ENCODE measurements at places on chromosomes 3 and 15.

GRCh38 chr3:71252466-71252865 is 331.1 kb downstream of the FOXP1 start:
- H3K36me3 ChIP-seq, result peaks cover 8% of the 10 kb centered on the region
- peaks cover 28% of the 10 kb centered on the region for H3K4me1 ChIP-seq
- no peak overlapping the region for H3K4me3 ChIP-seq
- DNase-seq, result no peak
- no peak overlapping the region for H3K27ac ChIP-seq

GRCh38 chr3:184154885-184155643 is at the start of gene DVL3:
TSS of gene DVL3 (plus strand) at chr3:184155377. CDS start at chr3:184155636, 259 bp downstream.
- DNase-seq, result peak; percentile 26
- H3K36me3 ChIP-seq, result no peaks in the 10 kb centered on the region
- H3K4me3 ChIP-seq, result peak within 1 kb of the TSS; percentile 90
- H3K27ac ChIP-seq, result no peak within 1 kb of the TSS

DNA sequence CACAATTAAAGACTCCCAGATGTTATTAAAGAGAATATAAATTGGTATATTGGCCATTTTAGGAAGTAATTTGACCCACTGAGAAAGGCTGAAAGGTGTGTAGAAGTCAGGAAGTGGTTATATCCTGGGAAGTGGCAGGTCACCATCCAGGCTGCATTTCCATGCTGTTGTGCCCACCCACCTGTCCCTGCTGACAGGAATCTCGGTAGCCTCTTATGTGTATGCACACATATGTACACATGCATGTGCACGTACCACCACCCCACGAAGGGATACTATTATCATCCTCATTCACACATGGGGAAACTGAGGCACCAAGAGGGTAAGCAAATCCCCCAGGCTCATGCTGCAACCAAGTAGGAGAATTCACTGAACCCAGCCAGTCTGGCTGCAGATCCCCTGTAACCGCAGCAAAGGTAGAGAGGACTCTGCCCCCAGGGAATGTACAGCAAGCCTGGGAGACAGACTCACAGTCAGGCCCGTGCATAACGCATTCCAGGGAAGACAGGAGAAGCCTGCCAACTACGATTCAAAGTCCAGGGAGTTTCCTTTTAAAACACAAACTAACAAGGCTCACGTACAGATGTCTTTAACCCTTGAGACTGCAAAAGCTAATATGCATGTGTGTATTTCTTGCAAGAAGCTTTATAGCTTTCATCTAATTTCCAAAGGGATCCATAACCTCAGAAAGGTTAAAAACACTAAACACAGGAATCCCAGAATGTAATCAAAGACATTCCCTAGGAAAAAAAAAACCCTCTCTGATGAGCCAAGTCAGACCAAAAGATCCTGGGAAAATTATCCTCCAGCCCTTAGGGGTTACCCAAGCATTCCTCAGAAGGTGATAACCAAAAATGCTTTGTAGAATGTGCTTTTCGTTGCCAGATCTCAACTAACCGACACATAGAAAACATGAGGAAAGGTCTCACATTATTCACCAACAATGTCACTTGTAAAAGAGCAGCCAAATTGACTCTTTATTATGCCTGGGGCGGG is 129.6 kb downstream of the ADAMTS17 start:
- no peaks in the 10 kb centered on the region for H3K27me3 ChIP-seq
- no peak overlapping the region for H3K4me3 ChIP-seq
- no peak for DNase-seq

DNA sequence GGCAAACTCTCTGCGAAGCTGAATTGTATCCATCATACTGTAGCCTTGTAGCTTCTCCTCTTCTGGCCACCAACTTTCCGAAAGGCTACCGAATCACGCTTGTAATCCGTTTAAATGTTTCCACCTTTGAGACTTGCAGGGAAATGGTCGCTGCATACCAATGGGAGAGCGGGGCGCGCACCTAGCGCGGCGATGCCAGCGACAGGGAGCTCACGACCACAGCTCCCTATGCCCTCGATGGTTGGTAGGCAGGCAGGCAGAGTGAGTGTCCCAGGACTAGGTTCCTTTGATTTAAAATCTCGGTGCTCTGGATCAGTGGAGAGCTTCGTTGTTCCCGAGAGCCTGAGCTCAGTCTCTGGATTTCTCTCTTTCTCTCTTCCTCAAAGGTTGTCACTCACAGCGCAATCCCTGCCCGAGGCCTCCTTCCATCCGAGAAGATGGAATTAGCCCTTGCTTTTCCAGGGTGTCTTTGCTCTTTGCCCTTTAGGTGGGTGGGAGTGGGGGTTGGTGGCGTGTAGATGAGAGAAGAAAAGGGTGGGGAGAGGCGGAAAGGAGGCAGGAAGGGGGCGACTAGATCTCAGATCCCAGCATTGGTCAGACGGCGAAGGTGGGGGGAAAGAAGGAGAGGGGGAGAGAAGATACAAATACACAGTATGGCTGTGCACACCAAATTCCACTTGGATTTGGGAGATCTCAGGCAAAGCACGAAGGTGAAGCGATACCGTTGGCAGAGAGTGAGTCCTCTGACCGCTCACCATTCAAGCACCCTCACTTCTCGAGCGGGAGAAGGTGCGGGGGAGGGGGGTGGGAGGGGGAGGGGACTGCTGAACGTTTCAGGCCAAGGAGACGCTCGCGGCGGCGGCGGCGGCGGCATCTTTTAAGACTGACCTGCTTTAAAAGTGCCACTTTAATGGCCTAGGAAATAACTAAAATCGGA is at the start of gene SLITRK3:
Gene SLITRK3 (minus strand): TSS at position 745 of the 937 bp plus-strand sequence. CDS start 5,554 bp downstream, outside the sequence.
- no peak within 1 kb of the TSS for H3K4me3 ChIP-seq
- no peak for DNase-seq
- peaks cover 3% of the 10 kb centered on the region for H3K4me1 ChIP-seq
- H3K27ac ChIP-seq, result no peak within 1 kb of the TSS

DNA sequence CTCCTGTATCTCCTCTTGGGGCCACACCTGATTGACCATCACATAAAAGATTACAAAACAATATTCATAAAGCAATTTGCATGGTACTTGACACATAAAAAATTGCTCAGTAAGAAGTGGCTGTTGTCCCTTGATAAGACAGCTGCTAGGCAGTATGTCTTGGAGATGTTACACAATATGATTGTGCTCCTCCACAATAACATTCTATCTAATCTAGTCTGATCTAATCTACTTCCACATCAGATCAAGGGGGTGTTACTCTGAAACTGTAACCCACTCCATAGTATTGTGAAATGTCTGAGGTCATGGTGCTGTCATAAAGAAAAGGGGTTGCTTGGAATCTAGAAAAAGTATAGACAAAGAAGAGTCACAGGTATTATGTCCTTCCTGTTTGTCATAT is 23.4 kb upstream of the AQP9 start:
- H3K36me3 ChIP-seq, result no peaks in the 10 kb centered on the region
- DNase-seq, result no peak
- no peak overlapping the region for H3K27ac ChIP-seq
- H3K4me1 ChIP-seq, result no peaks in the 10 kb centered on the region
- no peak overlapping the region for H3K4me3 ChIP-seq

- DNase-seq, result no peak
- H3K27ac ChIP-seq, result no peak overlapping the region
- no peak overlapping the region for H3K4me3 ChIP-seq
These were observed 42.5 kb upstream of the ABHD10 start for GRCh38 chr3:111936191-111936841.

DNA sequence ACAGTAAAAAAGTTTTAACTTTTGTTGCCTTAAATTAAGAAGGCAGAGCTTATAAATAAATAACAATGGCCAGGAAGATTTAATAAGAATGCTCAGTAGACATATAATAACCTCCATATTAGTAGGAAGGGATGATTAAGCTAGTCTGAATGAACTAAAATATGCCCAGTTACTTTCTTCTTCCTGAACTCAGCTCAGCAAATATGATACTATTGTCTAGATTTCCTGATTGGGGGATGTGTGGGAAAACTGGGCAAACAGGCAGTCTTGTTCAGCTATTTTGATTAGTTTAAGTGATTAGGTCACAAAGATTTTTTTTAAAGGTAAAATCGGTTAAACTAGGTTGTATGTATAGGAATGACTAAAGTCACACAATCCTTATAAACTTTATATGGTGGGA is 167.2 kb upstream of the SLC2A2 start:
- no peaks in the 10 kb centered on the region for H3K4me1 ChIP-seq
- H3K27me3 ChIP-seq, result no peaks in the 10 kb centered on the region
- DNase-seq, result no peak
- H3K4me3 ChIP-seq, result no peak overlapping the region
- H3K27ac ChIP-seq, result no peak overlapping the region

DNA sequence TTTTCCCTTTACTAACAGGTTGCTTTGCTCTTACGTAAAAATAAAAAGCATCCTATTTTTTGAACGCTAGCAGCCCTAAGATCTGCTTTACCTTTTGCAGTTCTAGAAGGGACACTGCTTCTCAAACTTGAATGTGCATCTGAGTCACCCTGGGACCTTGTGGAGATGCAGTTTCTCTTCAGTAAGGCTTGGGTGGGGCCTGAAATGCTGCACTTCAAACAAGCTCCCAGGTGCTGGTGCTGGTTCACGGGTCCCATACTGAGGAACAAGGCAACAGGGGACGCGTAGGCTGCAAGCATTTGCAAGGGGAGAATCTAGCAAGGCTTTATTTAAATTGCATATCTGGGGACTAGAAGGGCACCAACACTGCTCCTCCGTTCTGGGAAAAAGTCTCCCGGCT is 30.0 kb downstream of the MB21D2 start:
- H3K27ac ChIP-seq, result no peak overlapping the region
- H3K27me3 ChIP-seq, result no peaks in the 10 kb centered on the region
- H3K4me1 ChIP-seq, result peaks cover 28% of the 10 kb centered on the region
- no peak for DNase-seq
- H3K4me3 ChIP-seq, result no peak overlapping the region
- H3K36me3 ChIP-seq, result no peaks in the 10 kb centered on the region

- H3K36me3 ChIP-seq, result peaks cover 7% of the 10 kb centered on the region
- no peak for DNase-seq
- H3K4me1 ChIP-seq, result peaks cover 4% of the 10 kb centered on the region
- no peaks in the 10 kb centered on the region for H3K27me3 ChIP-seq
- no peak overlapping the region for H3K4me3 ChIP-seq
- no peak overlapping the region for H3K27ac ChIP-seq
These were observed 20.2 kb downstream of the NIPA1 start for GRCh38 chr15:22806664-22807063.

DNA sequence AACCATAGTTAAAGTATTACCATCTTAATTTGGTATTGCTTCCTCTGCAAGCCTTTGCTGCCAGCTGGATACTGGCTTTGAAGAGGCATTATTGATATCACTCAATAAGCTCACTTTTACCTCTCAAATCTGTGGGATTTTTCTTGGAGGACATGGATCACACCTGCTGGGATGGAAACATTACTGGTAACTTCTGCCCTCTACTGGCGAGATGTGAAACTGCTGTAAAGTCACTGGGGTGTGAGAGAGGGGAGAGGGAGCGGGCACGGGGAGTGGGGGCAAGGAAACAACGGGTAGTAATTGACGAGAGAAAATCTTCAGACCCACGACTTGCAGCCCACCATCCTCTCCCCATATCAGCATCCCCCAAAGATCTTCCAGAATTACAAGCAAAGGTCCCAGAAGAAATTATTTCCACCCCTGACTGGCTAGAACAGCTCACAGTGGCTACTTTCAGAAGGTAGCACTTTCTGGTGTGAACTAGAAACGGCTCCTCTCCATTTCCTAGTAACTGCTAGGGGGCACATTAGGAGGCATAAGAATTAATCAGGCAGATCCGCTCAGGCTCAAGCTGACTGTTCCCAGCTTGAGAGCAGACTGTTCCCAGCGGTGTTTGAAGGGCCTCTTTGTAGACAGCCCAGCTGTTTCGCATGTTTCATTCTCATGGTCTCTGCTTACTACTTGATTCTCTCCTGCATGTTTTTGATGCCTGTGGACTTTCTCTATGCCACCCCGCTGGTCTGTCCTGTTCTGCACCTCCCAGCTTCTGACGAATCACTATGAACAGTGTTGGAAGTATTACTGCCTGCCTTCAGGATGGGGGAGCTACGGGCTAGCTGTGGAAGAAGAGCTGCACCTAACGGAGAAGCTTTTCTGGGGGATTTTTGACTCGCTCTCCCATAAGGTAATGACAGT is 230.4 kb upstream of the CHRM5 start:
- no peak overlapping the region for H3K27ac ChIP-seq
- no peaks in the 10 kb centered on the region for H3K4me1 ChIP-seq
- DNase-seq, result peak; percentile 5
- no peaks in the 10 kb centered on the region for H3K36me3 ChIP-seq
- H3K4me3 ChIP-seq, result no peak overlapping the region
- no peaks in the 10 kb centered on the region for H3K27me3 ChIP-seq

GRCh38 chr3:3817865-3818264 is 18.6 kb downstream of the LRRN1 start:
- no peaks in the 10 kb centered on the region for H3K4me1 ChIP-seq
- no peak overlapping the region for H3K27ac ChIP-seq
- no peaks in the 10 kb centered on the region for H3K27me3 ChIP-seq
- H3K4me3 ChIP-seq, result no peak overlapping the region
- DNase-seq, result no peak

DNA sequence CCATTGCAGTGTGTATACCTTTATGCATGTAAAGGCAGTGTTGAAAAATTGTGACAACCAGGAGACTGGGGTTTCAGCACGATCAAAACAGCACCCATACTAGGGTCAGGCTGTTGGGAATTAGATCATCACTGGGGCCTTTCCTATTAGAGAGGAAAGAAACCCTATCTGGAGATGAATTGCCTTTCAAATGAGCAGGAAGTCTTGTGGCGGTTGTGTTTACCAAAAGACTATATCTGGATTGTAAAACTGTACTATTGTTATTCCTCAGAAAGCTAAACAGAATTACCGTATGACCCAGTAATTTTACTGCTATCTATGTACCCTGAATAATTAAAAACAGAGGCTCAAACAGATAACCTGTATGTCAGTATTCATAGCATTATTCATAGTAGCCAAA is 10.1 kb downstream of the UBE2E1 start:
- no peaks in the 10 kb centered on the region for H3K27me3 ChIP-seq
- DNase-seq, result no peak
- H3K36me3 ChIP-seq, result peaks cover 9% of the 10 kb centered on the region
- H3K4me1 ChIP-seq, result peaks cover 9% of the 10 kb centered on the region
- no peak overlapping the region for H3K27ac ChIP-seq

- no peak overlapping the region for H3K27ac ChIP-seq
- DNase-seq, result no peak
- no peaks in the 10 kb centered on the region for H3K4me1 ChIP-seq
These were observed 47.4 kb downstream of the MRPL46 start for GRCh38 chr15:88419830-88420229.

GRCh38 chr3:126837773-126838172 is 133.7 kb downstream of the CHCHD6 start:
- no peak overlapping the region for H3K27ac ChIP-seq
- DNase-seq, result no peak
- no peaks in the 10 kb centered on the region for H3K4me1 ChIP-seq
- H3K27me3 ChIP-seq, result no peaks in the 10 kb centered on the region
- no peaks in the 10 kb centered on the region for H3K36me3 ChIP-seq

GRCh38 chr15:100900136-100900794 is 18.9 kb upstream of the LRRK1 start:
- H3K36me3 ChIP-seq, result no peaks in the 10 kb centered on the region
- no peak overlapping the region for H3K4me3 ChIP-seq
- H3K27ac ChIP-seq, result no peak overlapping the region
- H3K27me3 ChIP-seq, result peaks cover 5% of the 10 kb centered on the region
- no peaks in the 10 kb centered on the region for H3K4me1 ChIP-seq

Data from CD4-positive, alpha-beta T cell (primary cell).